ENCODE measurements at places on chromosomes 3 and 15. TPM values are rescaled to one million over a fixed set of nuclear protein-coding genes. Genes with fewer than 3 reads are reported as not detected.

DNA sequence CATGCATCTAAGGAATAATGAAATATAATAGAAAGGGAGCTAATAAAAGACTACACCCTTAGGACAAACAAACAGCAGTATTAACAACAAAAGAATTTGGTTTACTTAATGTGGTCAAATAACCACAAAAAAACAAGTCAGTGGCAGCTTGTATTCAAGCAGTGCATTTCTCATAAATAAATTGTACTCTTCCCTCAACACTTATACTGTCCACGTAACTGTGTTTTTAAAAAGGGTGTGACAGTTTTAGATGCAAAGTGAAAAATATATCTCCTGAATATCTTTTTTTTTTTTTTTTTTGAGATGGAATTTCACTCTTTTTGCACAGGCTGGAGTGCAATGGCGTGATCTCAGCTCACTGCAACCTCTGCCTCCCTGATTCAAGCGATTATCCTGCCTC, 698.2 kb upstream of the CADM2 start:
- no peak for DNase-seq

ACKR2 gene
- total RNA-seq: 6.8 TPM

SLC35G2 gene
- total RNA-seq: 10.1 TPM

DNAH12 gene
- total RNA-seq: 0.37 TPM

DNA sequence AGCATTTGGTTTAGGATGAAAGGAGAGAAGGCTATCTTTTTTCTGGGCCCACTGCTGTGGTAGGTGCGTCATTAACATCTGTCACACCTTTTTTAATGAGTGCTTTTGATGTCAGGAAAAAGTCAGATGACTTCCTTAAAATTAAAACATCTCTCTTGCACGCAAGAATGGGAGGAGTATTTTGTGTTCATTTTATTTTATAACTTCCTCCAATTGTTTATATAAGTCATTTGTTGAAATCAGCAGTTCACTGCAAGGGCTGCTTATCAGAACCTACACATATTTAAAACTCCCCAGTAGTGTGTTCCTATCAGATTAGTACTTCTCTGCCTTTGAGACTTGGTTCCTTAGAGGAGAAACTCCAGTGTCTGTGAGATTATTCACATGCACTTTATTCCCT, 143.8 kb downstream of the NEO1 start:
- no peak for DNase-seq

TEX55 gene
- total RNA-seq: not detected

- no peak for DNase-seq
Observed at GRCh38 chr3:39255503-39256325, 24.1 kb downstream of the CX3CR1 start.

CAPN3 gene
- total RNA-seq: 8.6 TPM

DNA sequence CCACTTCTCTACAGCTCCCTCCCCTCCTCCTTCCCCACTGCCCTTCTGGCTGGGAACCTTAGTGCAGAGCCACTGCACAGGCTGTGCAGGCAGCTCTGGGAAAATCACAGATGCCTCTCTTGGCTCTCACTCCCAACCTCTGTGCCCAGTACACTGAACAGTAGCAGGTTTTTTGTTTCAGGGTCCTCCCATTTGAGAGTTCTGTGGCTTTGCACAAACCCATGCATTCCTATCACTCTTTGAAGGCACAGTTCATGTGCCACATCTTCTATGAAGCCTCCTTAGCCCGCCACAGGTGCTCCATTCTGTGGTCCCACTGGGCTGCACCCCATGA, 103.9 kb downstream of the SNRK start:
- DNase-seq: no peak

DNA sequence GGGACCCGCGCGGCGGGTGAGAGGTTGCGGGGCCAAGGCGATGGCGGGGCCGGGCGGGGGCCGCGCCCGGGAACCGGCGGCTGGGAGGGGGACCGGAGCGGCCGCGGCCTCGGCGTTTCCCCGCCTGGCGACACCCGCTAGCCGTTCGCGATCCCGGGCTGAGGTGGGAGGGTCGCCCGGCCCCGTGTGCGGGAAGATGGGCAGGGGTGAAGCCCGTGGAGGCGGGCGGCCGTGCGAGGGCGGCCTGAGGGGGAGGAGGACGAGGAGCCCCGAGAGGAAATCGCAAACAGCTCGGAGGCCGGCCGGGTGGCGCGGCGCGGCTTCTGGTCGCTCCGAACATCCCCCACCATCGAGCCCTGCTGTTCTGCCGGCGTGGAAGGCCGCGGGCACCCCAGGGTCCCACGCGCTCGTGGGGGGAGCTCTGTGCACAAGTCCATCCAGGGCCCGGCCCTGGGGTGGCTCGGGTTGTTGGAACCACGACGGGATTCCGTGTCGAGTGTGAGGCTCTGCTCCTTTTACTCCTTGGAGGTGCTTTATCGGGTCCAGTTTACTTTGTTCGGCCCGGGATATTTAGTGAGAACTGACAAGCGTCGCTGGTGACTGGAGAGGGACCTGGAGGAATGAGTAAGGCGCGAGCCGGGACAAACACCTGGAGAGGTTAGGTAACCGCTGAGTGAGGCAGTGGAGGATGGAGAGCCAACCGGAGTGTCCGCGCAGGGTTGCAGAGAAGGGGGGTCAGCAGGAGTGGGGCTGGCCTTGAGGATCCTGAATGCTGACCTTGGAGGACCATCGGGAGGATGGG, 728 bp downstream of the CRTC3 start:
- no peak for DNase-seq

DNA sequence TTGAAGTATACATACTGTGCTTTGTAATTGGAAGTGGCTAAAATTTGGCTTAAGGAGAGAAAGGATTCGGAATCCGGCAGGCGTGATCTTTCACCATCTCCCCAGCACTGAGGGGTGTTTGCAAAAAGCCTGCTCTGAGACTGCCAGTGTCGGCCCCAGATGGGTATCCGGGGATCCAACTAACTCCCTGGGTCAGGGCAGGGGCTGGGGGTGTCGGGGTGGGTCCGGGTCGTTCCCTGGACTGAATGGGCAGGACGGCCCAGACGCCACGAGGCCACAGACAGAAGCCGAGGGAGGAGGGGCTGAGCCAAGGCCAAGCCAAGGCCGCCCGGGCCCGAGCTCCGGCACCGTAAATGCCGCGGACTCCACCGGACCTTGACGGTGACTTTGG, 349 bp downstream of the PPIB start:
- no peak for DNase-seq

AADACL2 gene
- 0.48 TPM for total RNA-seq

- DNase-seq: no peak
Observed at GRCh38 chr15:34714476-34715121, 40.2 kb downstream of the GJD2 start.

DNA sequence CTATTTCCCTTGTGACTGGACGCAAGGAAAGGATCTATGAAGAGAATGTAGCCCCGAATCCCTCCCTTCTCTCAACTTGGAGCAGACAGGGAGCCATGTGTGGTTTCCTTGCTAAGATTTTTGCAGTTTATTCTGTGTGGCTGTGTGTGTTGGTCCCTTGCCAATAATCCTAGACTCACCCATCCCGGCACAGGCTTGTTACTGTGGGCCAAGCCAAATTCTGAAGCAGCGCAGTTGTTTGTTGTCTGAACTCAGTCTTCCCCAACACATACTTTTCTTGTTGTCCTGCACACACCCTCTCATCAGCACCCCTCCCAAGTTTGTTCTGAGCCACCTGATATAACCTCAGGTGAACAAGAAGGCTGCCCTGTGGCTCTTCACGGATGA, 193.3 kb upstream of the CTDSPL start:
- peak; percentile 39 for DNase-seq

DNA sequence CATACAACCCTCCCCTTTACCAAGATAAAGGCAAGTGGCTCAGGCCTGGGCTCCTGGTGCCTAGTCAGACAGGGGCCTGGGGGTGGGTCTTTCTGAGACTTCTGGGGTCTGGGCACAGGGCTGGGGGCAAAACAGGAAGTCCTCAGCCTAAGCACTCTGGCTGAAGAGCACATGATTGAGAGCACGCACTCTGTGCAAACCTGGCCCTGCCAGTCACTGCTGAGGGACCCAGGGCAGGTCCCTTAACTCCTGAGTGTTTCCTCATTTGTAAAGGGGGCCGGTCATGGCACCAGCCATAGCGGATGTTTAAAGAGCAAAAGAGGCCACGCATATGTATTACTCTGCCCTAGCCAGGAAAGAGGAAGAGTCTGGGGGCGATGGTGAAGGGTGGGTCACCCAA, 16.0 kb downstream of the TKT start:
- DNase-seq: no peak

DNA sequence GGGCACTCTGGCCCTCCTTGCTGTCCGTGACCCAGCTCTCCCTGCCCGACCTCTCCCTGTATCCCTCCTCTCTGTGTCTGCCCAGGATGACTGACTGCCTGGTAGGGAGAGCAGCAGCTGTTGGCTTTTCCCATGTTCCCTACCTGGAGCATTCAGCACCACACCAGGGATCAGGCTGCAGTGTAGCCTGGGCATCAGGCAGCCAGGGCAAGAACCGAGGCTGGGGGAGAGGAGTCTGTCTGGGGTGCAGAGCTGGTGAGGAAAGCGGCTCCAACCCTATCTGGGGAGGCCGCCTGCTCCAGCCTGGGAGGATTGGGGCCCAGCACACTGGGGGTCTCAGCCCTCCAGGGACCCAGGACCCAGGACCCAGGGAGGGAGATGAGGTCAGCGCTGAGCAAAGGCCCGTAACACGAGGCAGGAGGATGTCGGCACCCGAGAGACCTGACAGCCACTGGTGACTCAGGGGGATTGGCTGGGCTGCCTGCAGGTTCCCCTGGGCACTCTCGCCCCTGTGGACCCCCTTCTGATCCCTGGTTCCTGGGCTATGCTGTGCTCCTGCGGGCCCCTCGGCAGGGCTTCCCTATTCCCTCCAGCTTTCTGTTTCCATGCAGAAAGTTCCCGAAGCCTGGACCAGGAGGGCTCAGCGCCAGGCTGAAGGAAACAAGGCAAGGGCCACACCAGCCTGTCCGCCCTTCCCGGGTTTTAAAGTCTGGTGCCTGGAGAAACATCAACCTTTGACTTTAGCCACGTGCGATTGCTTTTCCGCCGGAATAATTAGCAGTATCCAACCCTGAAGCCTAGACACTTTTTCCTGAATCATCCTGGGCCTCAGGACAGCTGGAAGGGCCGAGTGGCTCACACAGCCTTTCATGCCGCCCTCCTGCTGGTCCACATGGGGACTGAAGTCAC, 128.2 kb upstream of the MEF2A start:
- DNase-seq: no peak

Data from urinary bladder (tissue), 4 donors.